Right atrium auricular region (tissue), 2 donors: ENCODE measurements at places on chromosomes 7 and 10. TPM values are rescaled to one million over a fixed set of nuclear protein-coding genes. Genes with fewer than 3 reads are reported as not detected.

The SFTPD gene
- 0.74 TPM for total RNA-seq

The MRLN gene
- total RNA-seq = not detected

The LIPK gene
- total RNA-seq = not detected

The SFXN4 gene
- 31.3 TPM for total RNA-seq

The PDZD7 gene
- total RNA-seq = 0.59 TPM

The AMPH gene
- 9.0 TPM for total RNA-seq

The TRPV5 gene
- not detected for total RNA-seq

The GIMAP4 gene
- total RNA-seq = 22.3 TPM

The HEPACAM2 gene
- total RNA-seq = not detected

The CNPY4 gene
- 6.1 TPM for total RNA-seq

The FAM53B gene
- total RNA-seq = 30.3 TPM

The PTF1A gene
- not detected for total RNA-seq

The SPDYE9 gene
- not detected for total RNA-seq

The ZNF735 gene
- total RNA-seq = not detected

The OPALIN gene
- not detected for total RNA-seq

The MUC3A gene
- total RNA-seq = 0.24 TPM

The GIMAP7 gene
- 12.7 TPM for total RNA-seq

The INA gene
- not detected for total RNA-seq

The ZNF736 gene
- 1.4 TPM for total RNA-seq

The NRBF2 gene
- total RNA-seq = 7.8 TPM

The SLC29A3 gene
- 2.9 TPM for total RNA-seq
